ENCODE measurements at places on chromosomes 7 and 10.

DNA sequence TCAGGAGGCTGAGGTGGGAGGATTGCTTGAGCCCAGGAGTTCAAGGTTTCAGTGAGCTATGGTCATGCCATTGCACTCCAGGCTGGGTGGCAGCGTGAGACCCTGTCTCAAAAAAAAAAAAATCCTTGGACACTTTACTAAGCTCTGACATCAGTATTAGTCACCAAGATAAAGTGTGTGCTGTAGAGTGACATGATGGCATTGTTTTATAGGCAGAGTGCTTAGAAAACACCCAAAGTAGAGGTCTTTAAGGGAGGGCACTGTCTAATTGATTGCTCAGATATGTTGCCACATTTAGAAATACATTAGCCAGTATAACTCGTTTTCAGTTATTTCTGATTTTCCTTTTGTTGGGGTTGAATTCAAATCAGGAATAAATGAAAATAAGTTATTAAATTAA, 235.9 kb downstream of the REEP3 start:
- DNase-seq, result no peak

- no peak for DNase-seq
Measured at GRCh38 chr7:56087445-56087844, 5.3 kb downstream of the PHKG1 start.

GRCh38 chr10:33333260-33334101, 986 bp downstream of the NRP1 start:
- DNase-seq, result no peak

DNA sequence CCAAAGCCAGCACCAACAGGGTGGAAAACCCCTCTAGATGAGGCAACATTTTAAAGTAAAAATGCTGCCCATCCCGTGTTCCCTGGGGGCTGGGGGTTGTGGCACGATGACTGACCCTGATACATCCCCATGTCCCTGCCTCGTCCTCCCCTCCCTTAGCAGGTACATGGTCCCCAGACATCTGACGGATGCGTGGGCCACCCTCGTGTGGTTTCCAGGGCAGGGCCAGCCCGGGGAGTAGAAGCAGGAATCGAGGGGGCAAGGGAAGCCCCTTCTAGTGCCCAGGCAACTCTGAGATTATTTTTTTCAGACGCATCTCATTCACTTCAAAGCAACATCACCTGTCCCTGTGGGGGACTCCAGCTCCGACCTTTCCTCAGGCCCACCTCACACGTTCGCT, 3.5 kb downstream of the TMEM130 start:
- DNase-seq, result no peak

DNA sequence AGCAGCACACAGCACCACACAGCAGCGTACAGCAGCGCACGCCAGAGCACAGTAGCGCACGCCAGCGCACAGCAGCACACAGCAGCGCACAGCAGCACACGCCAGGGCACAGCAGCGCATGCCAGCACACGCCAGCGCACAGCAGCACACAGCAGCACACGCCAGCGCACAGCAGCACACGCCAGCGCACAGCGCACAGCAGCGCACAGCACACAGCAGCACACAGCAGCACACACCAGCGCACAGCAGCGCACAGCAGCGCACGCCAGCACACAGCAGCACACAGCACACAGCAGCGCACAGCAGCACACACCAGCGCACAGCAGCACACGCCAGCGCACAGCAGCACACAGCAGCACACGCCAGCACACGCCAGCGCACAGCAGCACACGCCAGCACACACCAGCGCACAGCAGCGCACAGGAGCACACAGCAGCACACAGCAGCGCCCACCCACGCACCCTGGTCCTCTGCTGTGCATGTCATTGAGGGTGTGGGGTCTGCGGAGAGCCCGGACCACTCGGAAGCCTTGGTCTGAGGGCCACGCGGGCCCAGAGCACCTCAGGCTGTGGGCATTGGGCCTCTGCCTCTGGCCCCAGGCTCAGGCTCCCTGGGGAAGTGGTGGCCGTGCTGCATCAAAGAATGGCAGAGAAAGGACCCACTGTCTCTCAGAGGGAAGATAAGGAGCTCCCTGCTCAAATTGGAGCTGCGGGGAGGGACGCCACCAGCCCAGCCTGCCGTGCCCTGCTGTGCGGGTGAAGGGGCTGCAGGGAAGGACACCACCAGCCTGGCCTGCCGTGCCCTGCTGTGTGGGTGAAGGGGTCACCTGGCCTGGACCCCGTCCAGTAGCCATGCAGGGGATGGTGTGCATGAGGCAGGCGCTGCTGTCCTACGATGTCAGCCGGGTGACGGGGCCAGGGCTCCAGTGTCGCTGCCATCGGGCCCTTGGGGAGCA, 27.5 kb upstream of the GPR146 start:
- DNase-seq, result no peak

DNA sequence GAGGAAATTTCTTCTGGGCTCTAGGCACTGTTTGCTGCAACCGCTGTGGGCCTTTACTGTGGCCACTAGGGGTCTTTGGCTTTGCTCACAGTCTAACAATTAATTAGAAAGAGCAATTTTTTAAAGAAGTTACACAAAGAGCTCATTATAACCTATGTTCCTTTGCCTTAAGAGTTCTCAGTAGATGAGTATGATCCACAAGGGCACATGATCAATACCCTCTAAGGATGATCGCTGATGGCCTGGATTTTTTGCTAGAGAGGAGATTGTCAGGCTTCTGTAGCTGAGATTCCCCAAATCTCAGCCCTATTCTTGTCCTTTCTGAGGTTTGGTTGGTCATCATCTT, 80.8 kb upstream of the RHOBTB1 start:
- DNase-seq, result peak; percentile 64

DNA sequence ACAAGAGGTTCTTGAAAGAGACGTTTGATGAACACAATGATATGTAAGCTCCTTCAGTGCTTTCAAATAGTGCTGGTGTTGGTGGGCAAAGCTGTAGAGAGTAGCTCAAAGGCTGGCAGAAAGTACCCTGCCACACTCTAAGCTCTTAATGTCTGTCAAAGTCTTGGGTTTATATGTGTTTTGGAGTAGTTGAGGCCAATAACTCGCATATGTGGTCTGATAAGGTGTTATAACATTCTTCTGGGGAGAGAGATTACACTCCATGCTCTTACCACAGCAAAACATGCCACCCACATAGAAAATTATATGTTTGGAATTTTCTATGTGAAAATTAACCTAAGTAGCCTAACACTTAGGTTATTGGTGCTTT, 30.8 kb upstream of the NME8 start:
- no peak for DNase-seq

DNA sequence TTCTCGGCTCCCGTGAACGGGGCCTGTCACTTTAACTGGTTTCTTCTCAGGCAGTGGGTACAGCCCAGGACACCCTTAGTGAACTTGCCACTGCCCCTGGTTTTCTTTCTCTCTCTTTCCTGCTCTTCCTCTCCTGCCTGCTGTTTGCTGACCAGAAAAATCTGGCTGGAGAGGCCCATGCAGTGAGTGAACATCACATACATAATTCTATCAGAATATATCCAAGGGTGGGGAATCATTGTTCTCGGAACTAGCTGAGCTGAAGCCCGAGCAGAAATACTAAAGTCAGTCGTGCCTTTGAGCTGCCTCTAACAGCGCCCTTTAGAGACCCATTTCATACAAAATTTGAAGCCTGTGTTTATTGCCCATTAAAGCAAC, 501.5 kb upstream of the GALNT17 start:
- DNase-seq, result no peak

DNA sequence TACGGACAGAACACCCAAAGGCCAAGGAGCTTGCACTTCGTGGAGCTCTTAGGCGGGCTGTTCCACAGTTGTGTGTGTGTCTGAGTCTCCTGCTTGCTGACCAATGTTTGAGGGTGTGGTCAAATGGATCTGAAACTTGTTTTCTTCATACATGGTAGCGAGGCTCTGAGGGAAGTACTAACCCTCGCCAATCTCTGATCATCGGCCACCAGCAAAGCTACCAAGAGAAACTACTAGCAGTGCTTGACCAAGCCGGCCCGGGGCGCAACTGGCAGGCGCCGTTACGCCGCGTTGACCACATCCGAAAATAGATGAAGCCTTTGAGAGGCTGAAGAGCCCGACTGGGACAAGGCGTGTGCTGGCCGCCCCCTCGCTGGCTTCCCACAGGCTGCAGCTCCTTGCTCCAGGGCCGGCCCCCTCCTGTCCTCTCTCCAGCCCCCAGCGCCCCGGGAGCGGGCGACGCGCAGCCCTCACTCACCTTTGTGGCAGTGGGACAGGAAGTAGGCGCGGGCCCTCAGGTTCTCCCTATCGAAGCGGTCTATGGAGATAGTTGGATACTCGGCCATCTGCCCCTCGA, 384 bp downstream of the DCLRE1C start:
- DNase-seq, result no peak

DNA sequence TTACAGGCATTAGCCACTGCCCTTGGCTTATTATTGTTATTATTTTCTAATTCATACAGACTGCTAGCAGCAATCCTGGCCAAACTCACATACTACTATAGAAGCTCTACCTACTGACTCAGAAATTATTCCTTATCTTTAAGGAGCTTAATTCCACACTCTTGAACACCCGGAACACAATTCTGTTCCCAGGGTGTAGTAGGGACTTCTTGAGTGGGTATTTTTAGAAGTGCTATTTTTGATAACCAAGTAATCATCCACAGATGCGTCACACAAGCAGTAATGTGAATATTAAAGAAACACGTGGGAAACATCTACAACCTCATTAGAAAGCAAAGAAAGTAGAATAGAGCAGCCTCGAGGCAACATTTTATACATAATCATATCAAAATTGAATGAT, 149.2 kb downstream of the PTEN start:
- no peak for DNase-seq

- peak; percentile 12 for DNase-seq
Measured at GRCh38 chr10:78185693-78186055, 152.0 kb downstream of the RPS24 start.

DNA sequence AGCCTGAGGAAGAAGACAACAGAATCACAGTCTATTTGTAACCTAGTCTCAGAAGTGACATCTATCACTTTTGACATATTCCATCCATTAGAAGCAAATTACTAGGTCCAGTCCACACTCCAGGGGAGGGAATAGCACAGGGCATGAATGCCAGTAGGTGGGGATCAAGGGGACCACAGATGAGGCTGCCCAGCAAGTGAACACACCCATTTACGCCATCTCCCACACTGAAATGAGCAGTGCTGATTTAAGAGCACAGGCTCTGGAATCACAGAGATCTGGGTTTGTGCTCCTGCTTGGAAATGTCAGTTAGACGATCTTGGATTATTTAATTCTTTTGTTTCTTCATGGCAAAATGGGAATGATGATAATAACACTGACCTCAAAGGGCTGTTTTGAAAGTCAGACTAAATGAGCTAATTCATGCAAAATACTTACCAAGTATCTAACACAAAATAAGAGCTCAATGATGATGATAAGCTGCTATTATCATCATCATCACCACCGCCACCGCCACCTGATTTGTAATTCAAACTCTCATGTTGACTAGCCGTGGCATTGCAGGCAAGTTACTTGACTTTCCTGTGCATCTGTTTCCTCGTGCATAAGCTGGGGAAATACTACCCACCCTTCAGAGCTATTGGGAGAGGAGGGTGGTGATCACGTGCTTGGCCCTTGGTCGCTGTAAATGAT, 138.9 kb upstream of the KLF14 start:
- DNase-seq, result no peak

DNA sequence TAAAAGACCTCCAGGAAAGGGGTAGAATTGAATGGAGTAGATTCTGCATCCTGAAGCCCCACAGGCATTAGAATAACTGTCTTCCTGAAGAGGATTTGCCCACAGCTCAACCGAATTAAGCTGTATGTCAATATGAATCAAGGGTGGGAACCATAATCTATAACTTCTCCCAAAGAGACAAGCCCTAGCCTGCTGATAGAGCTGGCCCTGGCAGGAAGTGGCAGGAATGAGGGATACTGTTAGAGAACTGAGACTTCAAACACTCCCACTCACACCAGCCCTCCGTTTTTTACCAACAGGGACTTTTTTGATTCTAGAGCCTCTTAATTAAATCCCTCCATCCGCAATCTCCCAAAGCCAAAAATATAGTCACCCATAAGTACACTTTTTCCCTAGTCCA, 12.2 kb upstream of the DUSP5 start:
- no peak for DNase-seq

DNA sequence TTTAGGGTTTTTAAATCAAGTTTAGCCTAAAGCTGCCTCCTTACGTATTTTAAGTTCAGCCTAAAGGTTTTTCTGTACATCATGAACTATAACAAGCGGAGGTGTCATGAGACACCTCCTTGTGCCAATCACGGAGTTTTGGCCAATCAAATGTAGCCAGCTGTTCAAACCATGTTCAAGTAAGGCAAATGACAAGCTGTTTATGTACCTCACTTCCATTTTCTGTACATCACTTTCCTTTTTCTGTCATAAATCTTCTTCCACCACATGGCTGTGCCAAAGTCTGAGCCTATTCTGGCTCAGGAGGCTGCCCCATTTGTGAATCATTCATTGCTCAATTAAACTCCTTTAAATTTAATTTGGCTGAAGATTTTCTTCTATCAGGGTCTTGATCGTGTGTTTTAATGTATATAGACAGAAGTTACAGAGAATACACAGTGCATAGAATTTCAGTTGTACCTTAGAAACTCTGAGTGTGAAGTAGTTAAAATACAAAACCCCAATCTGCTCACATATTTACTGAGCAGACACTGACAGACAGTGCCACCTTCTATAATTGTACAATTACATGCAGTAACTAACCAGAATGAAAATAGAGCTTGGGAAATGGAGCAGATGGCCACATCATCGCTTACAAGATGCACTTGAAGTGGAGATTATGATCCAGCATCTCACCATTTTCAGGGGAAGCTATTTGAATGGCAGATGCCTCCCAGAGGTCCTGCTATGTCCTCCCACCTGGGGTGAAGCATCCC, 76.9 kb upstream of the LANCL2 start:
- no peak for DNase-seq

GRCh38 chr10:124745252-124745651, 1.1 kb upstream of the FAM53B start:
- no peak for DNase-seq

- DNase-seq, result no peak
Measured at GRCh38 chr7:81186691-81187090, 267.8 kb upstream of the SEMA3C start.

GRCh38 chr10:112235920-112236319, 47.3 kb upstream of the TECTB start:
- DNase-seq, result no peak
